Esophagus muscularis mucosa (tissue), 4 donors: ENCODE measurements at places on chromosomes 3 and 15. TPM values are rescaled to one million over a fixed set of nuclear protein-coding genes. Genes with fewer than 3 reads are reported as not detected.

Gene ZMYND10
- total RNA-seq: 0.52 TPM

Gene UROC1
- not detected for total RNA-seq

Gene GOLGA8J
- not detected for total RNA-seq

Gene SLC24A5
- total RNA-seq: not detected

Gene CCDC13
- 3.0 TPM for total RNA-seq

Gene PLA2G4D
- not detected for total RNA-seq

Gene RBPMS2
- total RNA-seq: 64.1 TPM

Gene IQGAP1
- 212 TPM for total RNA-seq

Gene FBXW12
- total RNA-seq: not detected

Gene LMOD3
- 0.84 TPM for total RNA-seq

Gene PPP1R14D
- total RNA-seq: not detected

Gene IRAK2
- 2.5 TPM for total RNA-seq

Gene EFCAB12
- not detected for total RNA-seq

Gene CASR
- total RNA-seq: under 0.01 TPM

Gene ATP1B3
- total RNA-seq: 32.5 TPM

Gene NOX5
- total RNA-seq: under 0.01 TPM

Gene NIPA2
- 34.6 TPM for total RNA-seq

Gene MYL3
- 13.0 TPM for total RNA-seq

Gene ZDHHC19
- total RNA-seq: not detected

Gene C3orf62
- total RNA-seq: 3.1 TPM

Gene SPTBN5
- 1.2 TPM for total RNA-seq

Gene PCOLCE2
- 53.6 TPM for total RNA-seq

Gene DAPK2
- total RNA-seq: 7.4 TPM

Gene C2CD4B
- 3.3 TPM for total RNA-seq

Gene C3orf49
- total RNA-seq: not detected

Gene HRG
- not detected for total RNA-seq

Gene EIF2A
- total RNA-seq: 149 TPM

Gene RTP2
- not detected for total RNA-seq

Gene CNTN4
- total RNA-seq: 10.7 TPM

Gene CCNB2
- not detected for total RNA-seq

Gene DAZL
- not detected for total RNA-seq

Gene GNAT1
- not detected for total RNA-seq

Gene SERPINI2
- 1.2 TPM for total RNA-seq

Gene CD200R1
- total RNA-seq: 1.7 TPM

Gene TMEM207
- total RNA-seq: not detected

Gene GRAMD1C
- not detected for total RNA-seq

Gene P2RY14
- total RNA-seq: 3.0 TPM

Gene RETNLB
- not detected for total RNA-seq

Gene P3H2
- 26.2 TPM for total RNA-seq

Gene BFSP2
- total RNA-seq: not detected

Gene CDHR4
- not detected for total RNA-seq

Gene FAM81A
- total RNA-seq: 0.33 TPM

Gene KBTBD13
- not detected for total RNA-seq

Gene ATP10A
- 23.9 TPM for total RNA-seq

Gene CFAP100
- total RNA-seq: not detected

Gene NUTM1
- total RNA-seq: not detected
